ENCODE measurements at places on chromosomes 12 and 14.

- no peak for DNase-seq
These were observed 47.1 kb upstream of the MTERF2 start for GRCh38 chr12:107033758-107034739.

- no peak for DNase-seq
These were observed 52.6 kb downstream of the VRK1 start for GRCh38 chr14:96849733-96850132.

- peak; percentile 32 for DNase-seq
These were observed 7.5 kb downstream of the TMEM52B start for GRCh38 chr12:10186299-10186698.

DNA sequence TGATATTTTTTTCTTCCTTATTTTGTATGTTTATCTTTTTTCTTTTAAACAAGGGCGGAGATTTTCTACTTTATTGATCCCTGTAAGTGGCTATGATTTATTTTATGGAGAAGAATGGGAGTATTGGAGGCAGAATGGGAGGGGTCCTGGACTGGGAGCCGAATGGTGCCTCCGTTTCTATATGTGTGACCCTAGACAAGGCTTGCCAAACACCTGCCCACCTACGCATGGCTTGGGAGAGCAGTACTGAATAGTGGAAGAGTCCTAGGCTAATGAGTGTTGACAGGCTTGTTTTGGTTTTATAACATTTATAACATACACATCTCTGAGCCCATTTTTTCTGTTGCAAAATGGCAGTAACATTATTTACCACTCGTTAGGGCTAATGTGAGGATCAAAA, 29.0 kb downstream of the STK38L start:
- DNase-seq: no peak

- DNase-seq: no peak
These were observed 128.5 kb upstream of the RGS6 start for GRCh38 chr14:71803539-71804260.

GRCh38 chr12:13573698-13574321, 377.3 kb downstream of the EMP1 start:
- no peak for DNase-seq

DNA sequence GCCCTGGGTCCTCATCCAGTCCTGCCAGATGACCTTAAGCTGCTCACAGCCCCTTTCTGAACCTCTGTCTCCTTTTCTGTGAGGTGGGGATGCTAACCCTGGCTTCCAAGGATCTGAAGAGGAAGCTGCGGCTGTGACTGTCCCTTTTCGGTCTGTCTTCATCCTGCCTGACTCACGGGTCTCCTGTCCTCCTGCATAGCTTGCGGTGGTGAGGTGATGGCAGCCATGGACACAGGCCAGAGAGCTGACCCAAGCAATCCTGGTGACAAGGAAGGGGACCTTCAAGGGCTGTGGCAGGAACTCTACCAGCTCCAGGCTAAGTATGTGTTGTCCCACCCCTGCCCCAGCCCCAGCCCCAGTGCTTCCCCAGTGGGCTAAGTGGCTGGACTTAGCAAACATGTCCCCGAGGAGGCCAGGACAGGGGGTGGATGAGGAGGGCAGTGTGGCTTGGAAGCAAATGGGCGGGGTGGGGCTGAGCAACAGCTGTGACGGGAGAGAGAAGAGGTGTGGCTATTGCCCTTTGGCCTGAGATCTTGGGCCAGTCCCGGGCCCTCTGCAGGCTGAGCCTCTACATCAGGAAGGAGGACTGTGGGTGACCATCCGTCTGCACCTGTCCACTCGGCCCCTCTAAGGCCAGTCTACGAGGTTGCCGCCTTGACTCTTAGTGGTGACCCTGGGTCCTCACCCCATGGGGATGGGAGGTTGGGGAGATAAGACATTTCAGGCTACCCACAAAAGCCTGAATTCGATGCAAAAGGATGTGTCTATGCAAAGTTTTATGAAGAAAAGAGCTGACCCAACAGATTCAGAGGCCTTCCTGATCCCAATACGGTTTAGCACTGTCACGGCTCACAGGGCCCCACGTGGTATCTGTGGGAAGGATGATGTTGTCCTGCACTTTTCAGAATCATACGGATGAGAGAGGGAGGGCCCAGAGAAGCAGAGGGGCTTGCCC, 1.1 kb downstream of the CCDC197 start:
- DNase-seq: no peak

GRCh38 chr14:64725879-64726584, 21.8 kb downstream of the PLEKHG3 start:
- no peak for DNase-seq

GRCh38 chr12:31846405-31846804, 112.8 kb upstream of the RESF1 start:
- no peak for DNase-seq

DNA sequence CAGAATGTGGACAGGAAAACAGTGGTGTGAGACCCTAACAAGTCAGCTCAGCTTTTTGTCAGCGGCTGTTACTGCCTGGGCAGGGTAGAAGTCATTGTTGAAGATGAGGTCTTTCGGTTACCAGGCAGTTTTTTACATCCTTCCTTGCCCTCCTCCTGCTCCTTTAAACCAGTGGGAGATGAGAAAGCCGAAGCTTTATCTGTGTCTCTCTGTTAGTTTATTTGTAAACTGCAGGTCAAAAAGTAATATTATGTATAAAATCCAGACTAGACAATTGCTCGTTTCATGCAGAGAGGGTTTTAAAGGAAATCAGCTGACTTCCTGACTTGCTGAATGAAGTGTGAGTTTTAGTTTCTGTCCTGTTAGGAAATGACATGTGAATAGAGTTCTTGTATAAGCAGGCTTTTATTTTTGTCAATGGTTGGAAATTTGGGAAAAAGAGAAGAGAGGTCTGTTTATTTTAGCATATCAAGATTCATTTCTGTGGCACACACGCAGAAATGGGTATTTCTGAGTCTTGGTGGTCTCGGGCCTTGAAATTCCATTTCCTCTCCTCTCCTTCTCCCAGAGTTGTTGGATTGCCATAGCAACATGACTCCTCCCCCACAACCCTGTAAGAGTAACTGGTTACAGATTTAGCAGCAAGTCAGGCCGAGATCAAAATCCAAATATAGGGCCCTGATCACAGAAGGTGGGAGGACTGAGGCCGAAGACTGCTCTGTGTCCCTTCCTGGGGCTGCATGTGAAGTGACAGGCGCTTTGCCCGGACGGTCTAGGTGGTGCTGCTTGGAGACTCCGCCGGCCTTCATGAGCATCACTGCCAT, 60.8 kb downstream of the SAMD4A start:
- peak; percentile 69 for DNase-seq

GRCh38 chr14:98280436-98280835, 991.6 kb downstream of the BCL11B start:
- DNase-seq: no peak

GRCh38 chr14:98035396-98035795, 1236.6 kb downstream of the BCL11B start:
- DNase-seq: no peak

- DNase-seq: no peak
These were observed 34.6 kb downstream of the NIN start for GRCh38 chr14:50796390-50796789.

DNA sequence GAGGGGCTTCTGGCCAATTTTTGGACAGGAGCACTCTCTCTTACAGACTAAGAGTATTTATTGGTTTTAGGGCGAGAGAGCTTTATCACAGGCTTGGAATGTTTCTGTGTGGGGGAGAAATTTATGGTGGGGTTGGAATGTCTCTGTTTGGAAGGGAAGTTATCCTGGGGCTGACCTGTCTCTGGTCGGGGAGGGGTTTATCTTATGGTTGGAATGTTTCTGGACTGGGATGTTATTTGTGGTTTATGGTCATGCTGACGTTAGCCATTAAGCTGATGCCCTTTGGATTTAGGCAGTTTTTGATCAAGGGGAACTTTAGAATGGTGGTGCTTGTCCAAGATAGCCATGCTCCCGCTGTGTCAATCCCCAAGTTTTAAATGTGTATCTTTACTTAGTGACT, 614.8 kb downstream of the DIO2 start:
- no peak for DNase-seq

DNA sequence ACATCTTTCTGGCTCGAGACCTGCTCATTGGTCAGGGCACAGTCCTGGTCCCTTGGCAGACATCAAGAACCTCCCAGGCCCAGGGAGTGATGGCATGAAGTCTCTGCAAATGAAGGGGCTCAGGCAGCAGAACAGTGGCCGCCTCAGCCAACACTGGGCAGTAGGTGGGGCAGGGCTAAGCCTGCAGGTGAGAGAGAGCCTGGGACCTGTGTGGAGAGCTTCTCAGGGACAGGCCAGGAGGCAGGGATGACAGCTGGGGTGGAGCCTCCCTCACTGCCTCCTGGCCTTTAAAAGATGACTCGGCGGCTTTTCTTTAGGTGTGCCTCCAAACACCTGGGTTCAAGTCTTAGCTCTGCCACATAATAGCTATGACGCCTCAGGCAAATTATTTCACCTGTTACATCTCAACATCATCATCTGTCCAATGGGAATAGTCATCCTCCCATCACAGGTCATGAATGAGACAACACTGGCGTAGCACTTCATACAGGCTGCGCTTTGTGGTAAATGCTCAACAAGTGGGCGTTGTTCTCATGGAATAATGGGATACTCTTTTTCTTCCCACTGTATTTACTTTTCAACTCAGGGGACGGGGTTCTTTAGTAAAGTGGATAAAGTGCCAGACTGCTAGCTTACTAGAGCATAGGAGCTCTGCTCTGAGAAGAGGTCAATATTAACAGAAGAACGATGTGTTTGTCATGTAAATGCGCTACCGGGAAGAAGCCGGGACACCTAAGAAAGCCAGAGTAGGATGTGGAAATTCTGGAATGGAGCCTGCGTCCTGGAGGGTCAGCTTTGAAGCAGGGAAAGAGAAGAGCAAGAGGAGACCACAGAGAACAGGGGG, 277.4 kb downstream of the FOXN3 start:
- DNase-seq: no peak

- DNase-seq: no peak
These were observed 16.1 kb upstream of the RND1 start for GRCh38 chr12:48881686-48882314.

GRCh38 chr12:117052386-117053049, 46.7 kb downstream of the TESC start:
- DNase-seq: no peak

- no peak for DNase-seq
These were observed 46.8 kb downstream of the TMEM30B start for GRCh38 chr14:61234215-61234916.

GRCh38 chr14:100822532-100823296, 3.2 kb upstream of the MEG3 start:
- no peak for DNase-seq

- peak; percentile 16 for DNase-seq
These were observed 145.9 kb upstream of the SLCO1C1 start for GRCh38 chr12:20549108-20549719.

DNA sequence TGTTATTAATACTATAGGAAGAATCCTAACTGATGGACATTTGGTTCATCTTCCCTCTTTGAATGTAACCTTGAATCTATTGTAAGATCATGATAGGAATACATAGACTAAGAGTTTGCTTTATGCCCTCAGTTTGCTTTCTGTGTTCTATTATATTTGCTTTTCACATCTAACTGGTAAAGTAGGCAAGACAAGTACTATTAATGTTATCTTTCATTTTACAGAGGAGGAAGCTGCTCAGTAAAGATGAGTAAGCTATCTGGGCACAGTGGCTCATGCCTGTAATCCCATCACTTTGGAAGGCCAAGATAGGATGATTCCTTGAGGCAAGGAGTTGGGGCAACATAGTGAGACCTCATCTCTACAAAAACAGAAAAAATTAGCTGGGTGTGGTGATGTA, 103.0 kb downstream of the TMTC2 start:
- DNase-seq: no peak

GRCh38 chr14:60573943-60574495, 65.1 kb downstream of the SIX6 start:
- DNase-seq: no peak

- DNase-seq: no peak
These were observed 20.2 kb downstream of the EVL start for GRCh38 chr14:100085462-100085861.

- peak; percentile 47 for DNase-seq
These were observed 1224.9 kb upstream of the TMEM132C start for GRCh38 chr12:127041985-127042625.

DNA sequence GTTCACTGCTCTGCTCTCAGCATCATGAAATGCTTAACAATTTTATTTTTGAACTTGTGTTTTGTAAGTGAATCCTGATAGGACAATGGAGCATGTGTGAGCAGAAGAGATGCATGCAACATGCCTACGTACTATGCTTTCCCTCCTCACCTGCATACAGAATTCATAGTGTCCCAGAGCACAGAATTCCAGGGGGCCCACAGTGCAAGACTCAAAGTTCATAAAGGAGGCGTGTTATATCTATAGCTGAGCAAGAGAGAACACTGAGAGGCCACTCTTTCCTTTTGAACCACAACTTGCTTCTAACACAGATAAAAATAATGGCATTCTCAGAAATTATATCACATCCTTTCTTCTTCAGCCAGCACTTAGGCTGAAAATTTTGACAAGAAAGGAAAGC, 28.8 kb downstream of the BHLHE41 start:
- no peak for DNase-seq

DNA sequence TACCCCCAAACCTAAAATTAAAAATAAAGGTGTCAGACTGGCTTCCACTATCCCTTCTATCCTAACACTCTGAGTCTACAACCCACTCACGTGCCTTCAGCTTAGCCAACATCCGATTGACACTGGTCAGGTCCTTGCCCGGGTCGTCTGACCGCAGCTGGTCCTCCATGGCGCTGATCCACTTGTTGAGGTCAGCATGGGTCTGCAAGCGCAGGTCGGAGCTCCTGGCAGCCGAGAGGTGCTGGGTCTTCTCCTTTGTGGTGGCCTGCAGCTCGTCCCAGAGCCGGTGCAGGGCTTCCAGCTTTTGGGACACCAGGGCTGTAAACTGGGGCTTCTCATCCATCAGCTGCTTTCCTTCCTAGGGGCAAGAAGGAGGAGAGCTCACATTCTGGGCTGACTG, 78.0 kb downstream of the PLEKHG3 start:
- DNase-seq: no peak

GRCh38 chr14:99573436-99574098, 30.4 kb downstream of the CCDC85C start:
- no peak for DNase-seq

GRCh38 chr14:84298663-84299195, 1231.2 kb upstream of the FLRT2 start:
- DNase-seq: no peak

- no peak for DNase-seq
These were observed 74.4 kb downstream of the CEP128 start for GRCh38 chr14:80867091-80867490.

DNA sequence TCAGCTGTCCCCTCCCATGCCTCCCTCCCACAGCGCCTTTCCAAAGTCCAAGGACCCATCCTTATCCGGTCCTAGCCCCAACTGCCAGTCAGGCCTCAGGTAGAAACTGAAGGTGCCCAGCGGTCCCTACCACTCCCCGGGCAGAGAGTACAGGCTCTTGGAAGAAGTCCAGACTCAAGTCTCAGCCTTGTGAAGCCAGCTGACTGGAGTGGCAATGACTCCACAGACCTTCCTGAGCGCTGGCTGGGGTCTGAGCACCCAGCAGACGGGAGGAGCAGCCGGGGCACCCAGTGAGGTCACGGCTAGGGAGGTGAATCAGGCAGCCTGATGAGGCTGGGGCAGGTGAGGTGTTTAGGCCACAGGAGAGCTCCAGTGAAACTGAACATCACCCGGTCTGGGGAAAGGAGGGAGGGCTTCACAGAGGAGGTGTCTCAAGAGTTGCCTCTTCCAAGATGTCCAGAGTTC, 60.0 kb downstream of the ITPK1 start:
- DNase-seq: no peak

- no peak for DNase-seq
These were observed 153.4 kb downstream of the FUT8 start for GRCh38 chr14:65565948-65566347.

GRCh38 chr14:75597149-75597548, 18.7 kb downstream of the FLVCR2 start:
- peak; percentile 79 for DNase-seq

Data from KBM-7 (cell line).